ENCODE measurements at places on chromosomes 6 and 20.

DNA sequence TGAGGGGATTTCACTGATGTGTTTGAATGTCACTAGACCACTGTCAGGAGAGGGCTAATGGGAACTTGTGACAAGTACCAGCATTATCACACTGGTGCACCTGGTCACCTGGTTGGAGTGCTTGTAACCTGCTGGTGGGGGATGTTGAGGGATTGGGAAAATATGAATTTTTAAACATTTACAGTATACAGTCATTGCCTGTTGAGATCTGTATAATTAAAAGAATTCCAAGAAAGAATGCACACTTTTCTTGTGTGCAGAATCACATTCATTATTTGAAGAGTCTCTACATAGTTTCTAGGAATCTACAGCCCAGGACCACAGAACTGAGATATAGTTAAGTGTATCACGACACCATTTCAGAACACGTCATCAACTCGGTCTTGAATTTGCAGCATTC lies 118.4 kb downstream of the AIG1 start:
- no peak for DNase-seq

- DNase-seq = no peak
These were observed 7.9 kb upstream of the SLC2A10 start for GRCh38 chr20:46701556-46701955.

GRCh38 chr6:10537726-10538125 lies 16.6 kb downstream of the GCNT2 start:
- DNase-seq = no peak

- DNase-seq = no peak
These were observed 7.0 kb upstream of the FOXF2 start for GRCh38 chr6:1382331-1382882.

- DNase-seq = no peak
These were observed 358.4 kb upstream of the SOX4 start for GRCh38 chr6:21235162-21235561.

DNA sequence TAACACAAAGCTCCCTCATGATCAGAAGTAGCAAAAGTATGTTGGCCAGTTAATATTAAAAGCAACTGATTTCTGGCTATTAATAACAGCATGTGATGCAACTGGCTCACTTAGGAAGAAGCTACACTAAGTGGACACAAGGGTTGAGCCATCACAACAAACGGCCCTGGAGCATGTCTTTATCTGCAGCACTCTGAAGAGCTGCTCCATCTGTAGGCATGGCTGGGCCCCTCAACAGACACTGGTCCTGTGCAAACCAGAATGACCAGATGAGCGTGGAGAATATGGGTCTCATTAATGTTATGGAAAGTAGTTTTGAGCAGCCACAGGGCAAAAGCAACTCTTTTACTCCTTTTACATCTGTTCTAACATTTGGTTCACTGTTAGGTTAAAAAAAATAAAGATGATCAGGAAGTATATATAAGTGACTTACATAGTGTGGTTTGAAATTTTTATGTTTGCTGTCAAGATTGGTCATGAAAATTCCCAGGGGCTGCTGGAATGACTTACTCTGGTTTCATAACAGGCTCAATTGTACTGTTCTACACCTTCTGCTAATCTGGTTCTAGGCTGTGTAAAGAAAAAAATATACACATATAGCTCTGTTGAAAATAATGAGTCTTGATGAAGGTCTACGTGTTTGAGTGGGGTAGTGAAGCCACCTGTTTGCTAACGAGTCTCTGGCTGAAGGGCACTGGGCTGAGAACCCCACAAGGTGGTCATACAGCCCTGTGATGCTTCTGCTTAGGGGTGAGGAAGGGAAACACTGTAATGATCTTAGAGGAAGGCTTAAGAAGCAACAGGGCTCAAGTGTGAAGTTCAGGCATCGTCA lies 58.1 kb downstream of the INSM1 start:
- DNase-seq = no peak

GRCh38 chr20:23003077-23003635 lies 32.0 kb upstream of the SSTR4 start:
- no peak for DNase-seq

DNA sequence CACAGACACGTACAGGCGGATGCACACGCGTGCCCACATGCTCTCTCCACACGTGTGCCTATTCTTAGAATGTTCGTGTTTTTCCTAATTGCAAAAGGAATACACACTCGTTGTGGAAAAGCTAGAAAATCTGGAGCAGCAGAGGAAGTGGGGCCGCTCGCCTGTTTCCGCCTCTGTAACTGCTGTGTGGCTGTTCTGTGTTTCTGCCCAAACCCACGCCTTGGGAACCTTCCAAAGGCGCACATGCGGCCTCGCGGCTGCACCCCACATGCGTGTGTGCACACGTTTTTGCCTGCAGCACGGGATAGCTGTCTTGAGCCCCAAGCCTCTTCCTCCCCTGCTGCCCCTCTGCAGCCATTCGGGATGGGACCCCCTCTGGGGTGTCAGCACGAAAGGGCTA lies 12.2 kb downstream of the SLC17A9 start:
- no peak for DNase-seq

DNA sequence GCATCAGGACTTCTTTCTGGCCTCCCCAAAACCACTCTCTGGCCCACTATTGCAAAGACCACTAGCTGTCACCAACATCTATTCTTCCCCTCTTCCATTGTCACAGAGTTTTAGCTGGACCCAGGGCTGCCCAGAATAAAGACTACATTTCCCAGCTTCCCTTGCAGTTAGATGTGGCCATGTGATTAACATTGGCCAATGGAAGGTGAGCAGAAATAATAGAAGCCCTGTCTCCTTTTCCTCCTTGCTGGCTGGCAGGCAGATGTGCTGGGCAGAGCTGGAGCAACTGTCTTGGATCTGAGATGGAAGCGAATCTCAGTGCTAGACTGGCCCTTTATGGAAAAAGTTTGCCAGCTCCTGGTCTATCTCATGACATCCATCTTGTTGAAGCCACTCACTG lies 97.0 kb downstream of the KCNB1 start:
- no peak for DNase-seq

GRCh38 chr6:7974938-7975763 lies 64.6 kb upstream of the TXNDC5 start:
- DNase-seq = no peak

DNA sequence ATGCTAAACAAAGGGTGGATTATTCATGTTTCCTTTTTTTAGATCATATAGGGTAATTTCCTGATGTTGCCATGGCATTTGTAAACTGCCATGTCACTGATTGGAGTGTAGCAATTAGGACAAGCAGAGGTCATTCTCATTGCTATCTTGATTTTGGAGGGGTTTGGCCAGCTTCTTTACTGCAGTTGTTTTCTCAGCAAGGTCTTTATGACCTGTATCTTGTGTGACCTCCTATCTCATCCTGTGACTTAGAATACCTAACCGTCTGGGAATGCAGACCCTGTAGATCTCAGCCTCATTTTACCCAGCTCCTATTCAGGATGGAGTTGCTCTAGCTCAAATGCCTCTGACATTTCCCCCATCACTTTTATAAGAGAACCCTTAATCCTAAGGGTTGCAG lies 53.6 kb downstream of the CDS2 start:
- DNase-seq = no peak

DNA sequence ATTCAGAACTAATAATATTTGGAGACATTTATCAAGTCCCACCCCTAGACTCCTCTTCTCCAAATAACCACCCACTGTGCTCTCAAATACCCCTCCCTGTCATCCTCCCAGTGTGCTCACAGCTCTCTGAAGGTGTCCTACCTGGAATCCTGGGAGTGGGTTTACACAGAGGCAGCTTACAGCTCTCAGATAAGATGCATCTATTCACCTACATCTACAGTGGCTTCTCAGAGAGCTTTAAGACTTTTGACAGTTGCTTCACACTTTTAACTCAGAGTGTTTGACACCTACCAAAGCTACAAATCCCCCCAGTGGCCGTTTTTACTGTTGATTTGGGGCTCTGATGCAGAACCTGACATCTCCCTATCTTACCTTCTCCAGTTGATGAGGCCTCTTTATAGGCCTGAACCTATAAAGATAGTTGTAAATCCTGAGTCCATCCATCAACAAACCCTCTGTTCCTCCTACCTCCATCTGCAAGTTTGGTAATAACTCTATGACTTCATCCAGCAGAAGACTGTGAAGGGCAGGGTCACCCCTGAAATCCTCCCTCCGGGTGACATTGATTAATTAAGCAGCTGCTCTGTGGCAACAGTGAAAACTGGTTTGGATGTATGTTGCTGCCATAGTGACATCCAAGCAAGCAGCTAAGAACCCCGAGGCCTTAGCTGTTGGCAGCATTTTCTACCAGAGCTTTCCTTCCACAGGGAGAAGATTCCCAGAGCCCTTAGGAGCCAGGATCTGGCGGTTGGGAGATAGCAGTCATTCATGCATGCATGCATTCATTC lies 226.1 kb upstream of the RREB1 start:
- DNase-seq = no peak

DNA sequence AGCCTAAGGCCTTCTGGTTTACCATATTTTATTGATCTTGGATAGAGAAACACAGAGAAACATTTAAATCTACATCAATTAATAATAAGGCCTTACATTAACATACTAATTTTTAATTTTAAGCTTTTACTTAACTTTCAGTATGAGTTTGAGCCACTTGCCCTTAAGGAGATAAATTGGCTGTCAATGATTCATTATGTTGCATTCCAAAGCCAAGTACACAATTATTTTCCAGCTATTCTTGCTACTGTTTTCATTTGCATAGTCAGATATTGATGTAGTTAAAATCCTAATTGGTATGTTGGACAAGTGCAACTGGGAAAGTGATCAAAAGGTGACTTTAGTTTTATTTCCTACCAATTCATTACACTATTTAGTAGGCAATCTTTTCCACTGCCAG lies 58.2 kb downstream of the MOCS1 start:
- DNase-seq = no peak

GRCh38 chr6:64580346-64580745 lies 944.7 kb downstream of the PHF3 start:
- no peak for DNase-seq
